ENCODE measurements at places on chromosomes 16 and 17. TPM values are rescaled to one million over a fixed set of nuclear protein-coding genes. Genes with fewer than 3 reads are reported as not detected.

- DNase-seq, result no peak
Measured at GRCh38 chr16:78749745-78750268, 650.4 kb downstream of the WWOX start.

- no peak for DNase-seq
Measured at GRCh38 chr17:78114831-78115723, 13.5 kb downstream of the TMC6 start.

DNA sequence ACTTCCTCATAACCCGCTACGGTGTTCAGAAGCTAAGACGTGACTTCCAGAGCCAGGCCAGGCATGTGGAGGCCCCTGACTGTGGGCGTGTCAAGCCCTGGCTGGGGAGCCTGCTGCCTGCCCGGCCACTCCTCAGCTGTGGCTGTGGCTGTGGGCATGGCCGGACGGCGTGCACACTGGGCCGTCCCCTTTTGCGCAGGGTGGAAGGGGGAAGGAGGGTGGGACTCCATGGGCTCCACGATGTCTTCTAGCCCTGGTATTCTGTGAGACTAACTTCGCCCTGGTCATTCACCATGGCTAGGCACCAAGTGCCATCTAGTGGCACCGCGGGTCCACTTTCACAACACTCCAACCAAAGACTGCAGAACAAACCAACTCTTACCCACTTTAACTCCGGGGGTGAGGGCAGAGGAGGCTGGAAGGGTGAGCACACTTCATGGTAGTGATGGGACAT is 67.9 kb downstream of the N4BP1 start:
- DNase-seq, result peak; percentile 30

GRCh38 chr16:55015181-55015913 is 84.7 kb downstream of the IRX5 start:
- no peak for DNase-seq

- no peak for DNase-seq
Measured at GRCh38 chr17:30477774-30478115, 537 bp downstream of the GOSR1 start.

GRCh38 chr16:58025351-58026138 is at the start of gene MMP15:
Gene MMP15 (plus strand): TSS chr16:58025754. CDS start chr16:58026351, 597 bp downstream.
- peak; percentile 64 for DNase-seq

DNA sequence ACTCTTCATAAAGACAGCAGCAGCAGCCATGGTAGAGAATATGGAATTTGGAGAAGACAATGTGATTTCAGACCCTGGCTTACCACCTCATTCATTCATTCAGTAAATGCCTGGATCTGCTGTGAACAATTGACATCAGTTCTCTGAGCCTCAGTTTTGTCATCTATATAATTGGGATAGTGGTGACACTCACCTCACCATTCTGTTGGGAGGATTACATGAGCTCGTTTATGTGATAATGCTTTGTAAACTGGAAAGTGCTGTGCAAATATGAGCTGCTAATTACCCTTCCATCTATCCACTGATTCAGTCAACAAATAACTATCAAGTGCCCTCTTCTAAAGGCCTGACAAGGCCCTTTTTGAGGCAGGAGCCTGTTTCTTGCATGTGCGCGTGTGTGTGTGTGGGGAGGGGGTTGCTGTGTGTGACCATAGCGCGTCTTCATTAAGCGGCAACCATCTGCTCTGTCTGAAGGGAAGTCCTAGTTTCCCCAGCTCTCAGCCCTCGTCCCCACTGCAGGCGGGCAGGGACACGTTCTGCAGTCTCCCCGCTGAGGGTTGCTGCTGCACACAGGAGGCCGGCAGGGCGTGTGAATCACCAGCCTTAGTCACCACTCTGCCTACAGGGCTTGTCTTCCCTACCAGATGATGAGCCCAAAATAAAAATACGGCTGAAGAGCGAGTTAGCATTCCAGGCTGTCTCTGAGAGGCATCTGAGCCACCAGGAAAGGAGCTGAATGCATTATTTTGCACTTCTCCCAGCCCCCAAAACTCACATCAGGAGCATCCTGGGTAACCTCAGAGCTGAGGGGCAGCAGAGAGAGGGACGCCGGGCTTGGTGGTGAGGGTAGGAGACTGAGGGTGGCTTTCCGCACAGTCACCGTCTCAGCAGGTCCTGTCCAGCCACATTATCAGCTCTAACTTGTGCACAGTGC is 19.9 kb downstream of the ARL4D start:
- DNase-seq, result no peak

DNA sequence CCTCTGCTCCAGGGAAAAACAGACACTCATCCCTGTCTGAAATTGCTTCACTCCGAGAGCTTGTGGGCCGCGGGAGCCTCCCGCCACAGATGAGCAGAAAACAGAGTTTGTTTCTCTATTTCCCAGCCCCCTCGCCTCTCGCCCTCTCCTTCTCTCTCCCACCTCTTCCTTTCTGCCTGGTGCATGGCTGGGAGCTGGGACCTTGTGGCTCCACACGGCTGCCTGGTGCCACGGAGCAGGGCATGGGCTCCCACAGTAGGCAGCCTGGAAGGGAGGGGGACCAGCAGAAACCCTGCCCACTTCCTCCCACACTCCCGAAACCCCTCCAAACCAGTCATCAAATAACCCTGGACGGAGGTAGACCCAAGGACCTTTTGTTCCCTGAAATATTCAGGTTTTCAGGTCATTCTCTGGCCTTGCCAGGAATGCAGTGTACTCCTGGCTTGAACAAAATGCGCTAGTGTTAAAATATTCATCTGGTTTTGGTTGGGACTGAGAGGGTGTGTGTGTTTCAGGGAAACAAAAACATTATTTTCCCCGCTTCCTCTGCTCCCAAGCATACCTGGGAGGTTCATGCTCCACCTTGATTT is 204.9 kb downstream of the C16orf78 start:
- no peak for DNase-seq

- no peak for DNase-seq
Measured at GRCh38 chr17:39016193-39017153, 49.3 kb upstream of the FBXO47 start.

- DNase-seq, result no peak
Measured at GRCh38 chr17:2701161-2701995, 10.2 kb downstream of the CLUH start.

- DNase-seq, result peak; percentile 89
Measured at GRCh38 chr17:73343168-73343634, 31.4 kb upstream of the CDC42EP4 start.

DNA sequence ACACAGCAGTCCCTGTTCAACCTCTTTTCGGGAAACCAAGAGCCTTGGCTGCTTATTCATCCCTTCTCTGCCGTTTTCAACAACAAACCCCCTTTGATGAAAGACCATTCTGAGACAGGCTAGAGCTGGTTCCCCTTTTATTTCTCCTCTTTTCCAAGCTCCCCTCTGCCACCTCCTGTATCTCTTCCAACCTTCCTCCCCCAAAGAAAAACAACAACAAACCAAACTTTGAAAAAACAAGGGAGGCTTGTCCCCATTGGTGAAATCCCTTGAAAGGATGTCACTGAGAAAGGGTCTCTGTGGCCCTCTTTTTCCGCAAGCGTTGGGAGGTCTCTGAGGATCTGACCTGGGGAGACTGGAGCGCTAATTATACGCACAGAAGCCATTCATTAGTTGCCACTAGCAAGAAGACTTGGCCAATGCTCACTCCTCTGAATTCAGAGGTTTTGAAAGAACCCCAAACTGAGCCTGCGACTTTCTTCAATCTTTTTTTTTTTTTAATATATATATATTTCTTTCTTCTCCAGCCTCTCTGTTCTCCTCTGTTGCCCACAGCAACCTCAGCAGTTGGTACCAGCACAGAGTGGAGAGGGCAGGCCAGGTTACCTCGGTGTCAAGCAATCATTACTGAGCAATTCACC is 101.4 kb downstream of the PITPNC1 start:
- DNase-seq, result no peak

- no peak for DNase-seq
Measured at GRCh38 chr16:9932000-9932399, 250.2 kb downstream of the GRIN2A start.

DNA sequence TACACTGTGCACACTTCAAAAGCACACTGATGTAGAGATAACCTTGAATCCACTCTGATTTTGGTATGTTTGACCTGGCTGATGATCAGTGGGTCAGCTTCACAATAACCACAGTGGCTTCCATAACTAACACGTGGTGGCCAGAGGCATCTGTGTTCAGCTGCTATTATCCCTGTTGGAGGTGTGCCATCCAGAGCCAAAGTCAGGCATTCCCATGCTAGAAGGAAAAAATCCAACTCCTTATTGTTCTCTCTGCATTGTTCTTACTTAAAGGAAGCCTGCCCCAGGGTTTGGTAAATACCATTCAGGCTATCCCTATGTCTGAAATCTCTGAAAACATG is 127.3 kb upstream of the MON1B start:
- DNase-seq, result no peak

DNA sequence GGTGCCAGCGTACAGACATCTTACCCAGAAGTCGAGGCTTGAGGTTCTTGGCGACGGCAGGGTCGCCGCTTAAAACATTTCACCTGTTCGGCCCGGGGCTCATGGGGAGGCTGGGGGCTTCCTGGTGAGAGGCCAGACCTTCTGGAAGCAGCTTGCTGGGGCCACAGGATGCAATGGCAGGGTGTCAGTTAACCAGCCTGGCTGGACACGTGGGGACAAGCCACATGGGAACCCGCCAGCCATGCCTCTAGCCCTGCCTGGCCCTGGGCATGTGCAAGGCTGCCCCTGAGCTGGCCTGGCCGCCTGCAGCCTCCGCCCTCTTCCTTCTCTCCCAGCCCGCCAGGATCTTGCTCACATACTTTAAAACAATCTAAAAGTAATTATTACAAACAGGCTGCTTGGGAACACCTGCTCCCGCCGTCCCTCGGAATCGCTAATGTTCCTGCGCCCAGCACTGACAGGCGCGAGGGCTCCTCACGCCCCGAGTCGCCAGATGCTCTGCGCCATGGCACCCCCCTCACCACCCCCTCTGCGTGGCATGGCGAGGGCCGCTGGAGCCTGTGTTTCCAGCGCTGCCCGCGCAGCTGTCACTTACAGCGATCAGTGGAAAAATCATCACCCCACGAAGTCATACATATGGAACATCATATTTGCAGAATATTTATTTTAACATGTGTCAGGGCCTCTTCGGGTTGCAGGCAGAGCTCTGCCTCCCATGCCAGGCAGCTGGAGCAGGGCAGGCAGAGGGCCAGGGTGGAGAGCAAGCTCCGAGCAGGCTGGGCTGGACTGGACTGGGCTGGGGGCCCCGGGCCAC is 188.7 kb upstream of the GSE1 start:
- DNase-seq, result no peak

GRCh38 chr17:51230306-51230705 is 29.5 kb downstream of the MBTD1 start:
- DNase-seq, result no peak

GRCh38 chr16:19710191-19710908 is 7.7 kb downstream of the KNOP1 start:
- no peak for DNase-seq

GRCh38 chr16:52834736-52835465 is 217.8 kb downstream of the CHD9NB start:
- peak; percentile 15 for DNase-seq

DNA sequence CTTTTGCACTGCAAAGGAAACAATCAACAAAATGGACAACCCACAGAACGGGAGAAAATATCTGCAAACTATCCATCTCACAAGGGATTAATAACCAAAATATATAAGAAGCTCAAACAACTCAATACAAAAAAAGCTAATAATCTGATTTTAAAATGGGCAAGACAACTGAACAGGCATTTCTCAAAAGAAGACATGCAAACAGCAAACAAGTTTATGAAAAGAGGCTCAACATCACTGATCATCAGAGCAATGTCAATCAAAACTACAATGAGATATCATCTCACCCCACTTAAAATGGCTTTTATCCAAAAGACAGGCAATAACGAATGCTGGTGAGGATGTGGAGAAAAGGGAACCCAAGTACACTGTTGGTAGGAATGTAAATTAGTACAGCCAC is 34.8 kb downstream of the SYNRG start:
- no peak for DNase-seq

DNA sequence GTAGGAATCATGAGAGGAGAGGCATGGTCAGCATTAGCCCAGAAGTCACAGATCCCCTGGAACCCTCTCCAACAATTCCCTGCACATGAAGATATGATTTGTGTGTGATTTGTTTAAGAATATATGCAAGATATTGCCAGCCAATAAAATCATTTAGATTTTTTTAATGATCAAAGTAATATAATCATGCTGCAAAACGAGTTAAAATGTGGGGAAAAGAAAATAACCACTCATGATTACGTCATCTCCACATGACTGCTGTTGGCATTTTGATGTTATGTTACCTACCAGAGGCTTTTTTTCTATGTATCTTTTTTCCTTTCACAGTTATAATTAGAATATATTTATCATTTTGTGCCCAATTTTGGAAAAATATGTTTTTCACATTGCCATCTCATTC is 22.4 kb downstream of the SLC35G3 start:
- DNase-seq, result no peak

GRCh38 chr17:68310152-68310551 is 18.9 kb downstream of the ARSG start:
- DNase-seq, result no peak

DNA sequence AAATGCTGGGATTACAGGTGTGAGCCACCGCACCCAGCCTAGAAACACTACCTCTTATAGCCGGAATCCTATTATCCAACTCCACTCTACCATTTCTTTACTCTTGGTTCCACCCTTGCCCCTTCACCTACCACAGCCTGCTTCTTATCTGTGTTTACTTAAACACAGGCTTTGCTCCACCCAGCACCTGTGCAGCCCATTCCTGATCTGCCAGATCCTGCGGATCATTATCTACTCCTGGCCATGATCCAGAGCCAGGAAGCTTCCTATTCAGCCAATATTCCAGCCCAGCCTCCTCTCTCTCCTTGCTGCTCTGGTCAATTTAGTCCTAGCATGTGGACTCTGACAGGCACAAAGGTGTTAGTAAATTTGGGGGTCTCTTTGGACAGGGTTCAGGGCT is 98.8 kb upstream of the MED13 start:
- DNase-seq, result no peak

DNA sequence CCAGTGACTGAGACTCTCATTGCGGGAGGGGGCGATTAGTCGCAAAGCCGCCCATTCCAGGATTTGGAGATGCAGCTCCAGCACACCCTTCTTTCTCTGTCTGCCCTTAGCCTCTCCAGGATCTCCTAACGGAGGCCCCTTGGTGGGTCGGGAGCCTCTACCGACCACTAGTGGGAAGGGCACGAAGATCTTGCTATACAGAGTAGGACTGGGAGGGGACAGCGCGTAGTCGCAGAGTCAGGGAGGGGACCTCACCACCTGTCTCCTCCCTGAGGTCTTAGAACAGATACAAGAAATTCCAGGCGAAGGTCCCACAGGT is 588 bp upstream of the SMTNL2 start:
- peak; percentile 65 for DNase-seq

GRCh38 chr16:85445779-85446222 is 167.3 kb upstream of the GSE1 start:
- DNase-seq, result no peak

The FBXW10B gene
- 1.3 TPM for polyA plus RNA-seq

The CPNE7 gene
- polyA plus RNA-seq, result 0.59 TPM

The ZNF385C gene
- 5.5 TPM for polyA plus RNA-seq

The CEP295NL gene
- polyA plus RNA-seq, result 0.61 TPM

The PRSS36 gene
- 2.3 TPM for polyA plus RNA-seq

The NPIPA2 gene
- polyA plus RNA-seq, result not detected

The DNAH17 gene
- polyA plus RNA-seq, result 1.3 TPM

The STH gene
- polyA plus RNA-seq, result not detected

The TSPAN10 gene
- polyA plus RNA-seq, result 1.1 TPM

Measured in muscle of back (tissue), 13 donors.